ENCODE measurements at places on chromosomes 7 and 10. TPM values are rescaled to one million over a fixed set of nuclear protein-coding genes. Genes with fewer than 3 reads are reported as not detected.
A peak's percentile ranks its signal among the peaks of the same experiment; 100 is the strongest.

Gene ZNF3
- 34.8 TPM for total RNA-seq

Gene ATAD1
- total RNA-seq = 38.3 TPM

Gene PCDH15
- not detected for total RNA-seq

Gene CWF19L1
- total RNA-seq = 37.0 TPM

Gene LEP
- not detected for total RNA-seq

Gene FGL2
- 0.17 TPM for total RNA-seq

Gene ATOH7
- not detected for total RNA-seq

Gene TLX1
- not detected for total RNA-seq

Gene FKBP6
- not detected for total RNA-seq

GRCh38 chr7:128938544-128939074, 882 bp downstream of the IRF5 start:
- no peak for DNase-seq

DNA sequence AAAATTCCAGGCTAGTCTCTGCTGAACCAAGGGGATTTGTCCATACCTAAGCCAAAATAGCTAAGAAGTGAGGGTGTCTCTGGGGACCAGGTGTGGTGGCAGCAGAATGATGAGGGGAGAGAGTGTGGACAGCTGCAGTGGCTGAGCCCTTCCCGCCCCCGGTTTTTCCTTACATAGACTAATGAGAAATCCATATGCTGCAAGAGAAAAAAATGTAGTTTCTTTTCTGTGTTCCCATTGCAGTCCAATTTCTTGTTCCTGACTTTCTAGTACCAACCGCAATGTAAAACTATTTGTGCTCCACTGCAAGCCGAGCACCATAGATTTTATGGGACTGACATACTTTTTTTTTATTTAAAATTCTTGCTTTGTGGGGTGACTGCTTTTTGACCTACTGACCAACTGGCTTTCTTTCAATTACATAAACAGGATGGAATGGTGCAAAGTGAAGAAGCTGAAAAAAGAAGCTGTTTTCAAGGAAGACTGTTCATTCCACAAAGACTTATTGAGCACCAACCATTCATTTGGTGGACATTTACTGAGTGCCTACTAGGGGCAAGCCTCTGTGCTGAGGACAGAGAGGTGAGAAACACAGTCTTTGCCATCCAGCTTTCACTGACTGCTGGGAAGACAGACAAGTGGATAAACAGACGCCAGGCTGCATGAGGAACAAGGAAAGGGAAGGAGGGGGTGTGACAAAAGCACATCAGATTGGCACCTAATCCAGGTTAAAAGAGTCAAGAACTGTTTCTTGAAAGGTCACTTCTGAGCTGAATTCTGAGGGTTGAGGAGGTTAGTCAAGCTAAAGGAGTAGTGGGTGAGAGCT, 9.8 kb downstream of the CEP41 start:
- DNase-seq = peak; percentile 48

DNA sequence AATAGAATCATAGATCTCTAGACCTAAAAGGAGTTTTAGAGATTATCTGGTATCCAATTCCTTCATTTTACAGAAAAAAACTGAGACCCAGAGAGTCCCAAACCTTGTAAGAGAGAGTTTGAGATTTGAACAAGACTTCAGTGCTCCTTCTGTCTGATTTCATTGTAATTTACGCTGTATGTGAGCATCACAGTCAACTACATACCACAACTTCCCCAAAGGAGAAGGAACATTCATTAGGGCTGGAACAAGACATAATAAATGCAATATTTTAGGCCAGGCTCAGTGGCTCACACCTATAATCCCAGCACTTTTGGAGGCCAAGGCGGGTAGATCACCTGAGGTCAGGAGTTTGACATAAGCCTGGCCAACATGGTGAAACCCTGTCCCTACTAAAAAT, 17.3 kb upstream of the PRKAR2B start:
- DNase-seq = no peak

GRCh38 chr7:36784991-36785940, 61.0 kb upstream of the AOAH start:
- DNase-seq = no peak

DNA sequence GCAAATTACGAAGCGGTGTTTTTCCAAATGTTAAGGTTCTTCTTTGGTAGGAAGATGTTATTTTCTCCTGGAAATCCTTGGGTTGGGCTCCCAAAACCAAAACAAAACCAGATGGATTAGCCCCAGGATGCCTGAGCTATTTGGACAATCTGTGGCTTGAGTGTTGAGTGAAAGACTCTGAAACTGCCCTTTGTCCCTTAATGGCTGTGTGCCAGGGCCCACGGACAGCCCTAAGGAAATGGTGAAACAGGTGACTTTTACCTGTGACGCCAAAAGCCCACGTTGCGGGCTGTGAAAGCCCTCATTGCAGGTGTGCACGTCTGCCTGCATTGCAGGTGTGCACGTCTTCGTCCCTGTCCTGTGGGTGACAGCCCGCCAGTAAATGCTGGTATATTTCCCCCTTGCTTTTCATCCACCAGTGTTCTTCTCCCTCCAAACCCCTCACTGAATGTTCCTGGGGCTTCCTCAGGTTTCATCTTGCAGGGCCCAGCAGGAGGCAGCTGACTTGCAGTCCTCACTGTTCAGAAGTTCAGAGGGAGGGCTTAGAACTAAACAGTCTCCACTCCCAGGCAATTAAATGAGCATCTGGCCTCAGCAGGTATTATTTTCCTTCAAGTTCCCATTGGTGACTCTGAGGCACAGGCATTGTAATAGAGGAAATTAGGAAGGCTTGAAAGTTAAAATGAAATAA, 10.7 kb downstream of the PFKP start:
- no peak for DNase-seq

DNA sequence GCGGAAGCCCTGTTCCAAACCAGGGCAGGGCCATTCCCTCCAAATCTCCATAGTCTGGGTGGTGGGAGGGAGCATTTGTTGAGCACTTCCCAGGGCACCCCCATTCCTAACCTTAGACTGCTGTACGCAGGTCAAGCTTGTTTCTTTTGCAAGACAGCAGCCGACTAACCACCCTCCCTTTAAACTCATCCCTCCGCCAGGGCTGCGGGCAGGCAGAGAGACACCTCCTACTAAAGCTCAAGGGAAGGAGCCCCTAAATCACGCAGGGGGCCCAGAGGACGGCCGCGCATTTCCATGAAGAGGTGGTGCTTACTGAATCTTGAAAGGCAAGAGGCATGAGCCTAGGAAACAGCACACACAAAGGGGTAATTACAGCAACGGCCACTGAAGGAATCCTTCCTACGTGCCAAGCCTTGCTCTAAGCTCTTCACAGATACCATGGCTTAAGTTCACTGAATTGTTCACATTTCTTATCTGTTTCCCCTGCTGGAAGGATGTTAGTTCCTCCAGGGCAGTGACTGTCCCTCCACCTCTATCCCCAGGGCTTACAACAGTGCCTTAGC, 90.0 kb downstream of the PROSER2 start:
- DNase-seq = no peak

DNA sequence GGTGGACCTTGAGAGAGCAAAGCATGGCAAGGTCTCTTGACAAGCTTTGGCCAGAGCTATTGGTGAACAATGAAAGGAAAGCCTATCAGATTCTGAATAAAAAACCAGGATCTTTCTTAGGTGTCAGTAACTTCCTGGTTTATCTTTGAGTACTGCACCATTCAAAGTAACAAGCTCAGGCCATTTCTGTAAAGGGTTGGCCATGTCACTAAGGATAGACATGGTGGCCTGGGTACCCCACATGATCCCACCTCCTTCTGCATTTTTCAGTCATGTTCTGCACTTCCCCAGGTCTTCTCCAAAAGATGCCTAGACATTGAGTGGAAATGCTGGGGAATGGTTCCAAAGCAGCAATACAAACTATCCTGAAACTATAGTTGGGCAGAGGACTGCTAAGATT, 242.0 kb downstream of the ARHGAP12 start:
- DNase-seq = no peak

DNA sequence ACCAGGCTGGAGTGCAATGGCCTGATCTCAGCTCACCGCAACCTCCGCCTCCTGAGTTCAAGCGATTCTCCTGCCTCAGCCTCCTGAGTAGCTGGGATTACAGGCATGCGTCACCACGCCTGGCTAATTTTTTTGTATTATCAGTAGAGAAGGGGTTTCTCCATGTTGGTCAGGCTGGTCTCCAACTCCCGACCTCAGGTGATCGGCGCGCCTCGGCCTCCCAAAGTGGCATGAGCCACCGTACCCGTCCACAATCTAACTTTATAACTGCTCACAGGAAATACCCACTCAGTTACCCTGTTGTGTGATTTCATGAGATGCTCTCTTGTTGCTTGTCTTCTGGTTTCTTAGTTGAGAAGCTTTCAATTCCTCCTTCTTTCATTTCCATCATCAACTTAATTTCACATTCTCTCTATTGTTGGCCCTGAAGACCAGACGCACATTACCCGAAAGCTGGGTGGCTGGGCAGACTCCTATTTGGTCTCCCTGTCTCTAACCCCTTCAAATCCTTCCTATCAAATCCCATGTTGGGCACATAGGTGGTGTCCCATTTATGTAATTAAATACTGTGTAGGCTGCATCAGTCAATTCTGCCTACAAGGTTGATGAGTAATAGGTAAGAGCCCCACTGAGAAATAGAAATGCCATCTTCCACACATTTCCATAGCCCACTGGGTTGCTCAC, 1.1 kb upstream of the GSTO2 start:
- no peak for DNase-seq

GRCh38 chr10:132665946-132666704, 119.8 kb downstream of the NKX6-2 start:
- DNase-seq = peak; percentile 96

GRCh38 chr10:96287392-96288105, 16.2 kb upstream of the BLNK start:
- no peak for DNase-seq

- DNase-seq = no peak
Observed at GRCh38 chr10:77971804-77972144, 45.2 kb upstream of the DLG5 start.

DNA sequence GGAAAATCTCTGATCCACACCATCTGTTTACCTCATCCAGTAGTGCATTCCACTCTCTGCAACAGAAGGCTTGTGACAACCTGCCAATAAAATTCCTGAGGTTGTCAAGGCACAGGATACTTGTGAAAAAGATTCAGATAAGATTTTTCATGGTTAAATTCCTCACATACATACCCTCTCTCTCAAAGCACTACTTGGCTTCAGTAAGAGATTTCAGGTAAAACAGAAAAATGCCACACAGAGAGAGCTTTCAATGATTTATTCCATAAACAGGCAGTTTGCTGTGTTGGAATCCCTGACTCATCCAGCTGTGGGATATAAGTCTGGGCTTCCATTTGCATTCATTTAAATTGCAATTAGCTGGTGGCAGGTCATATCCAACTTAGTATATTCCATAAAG, 99.7 kb upstream of the CAV2 start:
- DNase-seq = peak; percentile 47

DNA sequence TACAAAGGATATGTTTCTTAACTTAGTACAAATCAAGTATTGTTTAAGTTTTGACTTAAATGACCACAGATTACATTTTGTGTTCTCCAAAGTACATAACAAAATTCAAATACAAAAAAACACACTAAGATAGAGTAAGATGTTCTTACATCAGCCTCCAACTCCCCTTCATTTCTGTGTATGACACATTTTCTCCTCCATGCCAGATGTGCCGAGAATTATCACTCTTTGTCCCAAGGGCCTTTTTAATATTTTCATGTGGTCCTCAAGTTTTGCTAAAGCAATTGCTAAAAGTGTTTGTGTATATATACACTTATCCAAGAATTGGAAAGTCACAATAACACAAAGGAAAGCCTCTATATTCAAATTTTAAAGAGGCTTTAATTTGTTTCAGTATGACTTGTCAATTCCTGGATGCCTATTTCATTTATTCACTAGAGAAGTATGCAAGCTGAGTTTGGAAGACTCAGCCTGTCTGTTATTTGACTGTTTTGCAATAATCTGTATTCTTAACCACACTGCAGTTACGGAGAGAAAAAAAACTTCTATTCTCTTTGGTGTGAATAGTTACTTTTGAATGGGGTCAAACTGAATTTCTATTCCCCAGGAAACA, 586.4 kb upstream of the SEMA3D start:
- no peak for DNase-seq

- DNase-seq = no peak
Observed at GRCh38 chr7:131967216-131967730, 410.8 kb upstream of the PODXL start.

DNA sequence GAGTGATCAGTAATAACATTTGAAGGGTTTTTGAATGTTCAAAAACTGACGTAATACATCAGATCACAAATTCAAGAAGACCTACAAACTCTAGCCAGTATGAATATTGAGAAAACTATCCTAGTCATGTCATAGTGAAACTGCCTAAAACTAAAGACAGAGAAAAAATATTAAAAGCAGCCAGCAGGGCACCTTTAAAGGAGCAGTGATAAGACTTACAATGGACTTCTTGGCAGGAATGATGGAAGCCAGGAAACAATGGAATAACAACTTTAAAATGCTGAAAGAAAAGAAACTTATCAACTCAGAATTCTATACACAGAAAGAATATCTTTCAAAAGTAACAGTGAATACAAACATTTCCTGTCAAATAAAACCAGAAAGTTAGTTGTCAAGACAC, 78.3 kb upstream of the CTBP2 start:
- no peak for DNase-seq

GRCh38 chr10:79552143-79552542, 8.1 kb downstream of the SFTPA2 start:
- DNase-seq = no peak

- DNase-seq = no peak
Observed at GRCh38 chr10:53997953-53998352, 803.1 kb downstream of the PCDH15 start.

Data from dermis blood vessel endothelial cell (primary cell).